NCI-H1436 (cell line): ENCODE measurements at places on chromosomes 3 and 15.

- DNase-seq: no peak
These were observed 115.8 kb downstream of the IQCH start for GRCh38 chr15:67370206-67370954.

DNA sequence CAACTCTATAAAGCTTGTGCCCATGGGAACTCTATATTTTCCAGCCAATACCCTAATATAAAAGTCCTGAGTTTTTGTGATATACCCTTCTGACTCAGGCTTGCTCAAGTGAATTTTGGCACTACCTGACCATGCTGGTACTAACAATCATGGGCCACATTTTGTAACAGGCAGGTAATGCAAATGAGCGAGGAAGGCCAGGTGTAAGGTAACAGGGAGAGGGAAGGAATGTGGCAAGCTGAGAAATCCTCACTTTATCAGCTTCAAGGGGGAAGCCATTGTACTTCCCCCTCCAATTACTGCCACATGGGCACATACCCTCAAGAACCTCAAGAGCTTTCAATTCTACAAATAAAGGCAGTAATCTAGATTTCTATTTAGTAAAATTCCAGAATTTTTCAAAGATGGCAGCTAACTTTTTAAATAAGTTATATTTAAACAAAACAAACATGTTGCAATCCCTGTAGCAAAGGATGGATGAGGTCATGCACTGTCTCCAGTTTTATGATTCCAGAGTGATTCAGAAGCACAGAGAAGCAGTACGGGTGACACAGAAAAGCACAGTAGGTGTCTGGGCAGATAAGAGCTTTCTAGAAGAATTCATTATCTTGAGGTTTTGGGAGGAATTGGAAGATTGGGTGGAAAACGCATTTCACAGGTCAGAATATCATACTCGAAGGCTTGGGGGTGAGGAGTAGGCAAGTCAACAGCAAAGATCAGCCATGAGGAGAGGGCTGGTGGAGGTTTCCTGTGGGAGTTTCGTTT lies 87.6 kb downstream of the FOXP1 start:
- no peak for DNase-seq

GRCh38 chr3:183300996-183301562 lies 48.0 kb downstream of the B3GNT5 start:
- no peak for DNase-seq

DNA sequence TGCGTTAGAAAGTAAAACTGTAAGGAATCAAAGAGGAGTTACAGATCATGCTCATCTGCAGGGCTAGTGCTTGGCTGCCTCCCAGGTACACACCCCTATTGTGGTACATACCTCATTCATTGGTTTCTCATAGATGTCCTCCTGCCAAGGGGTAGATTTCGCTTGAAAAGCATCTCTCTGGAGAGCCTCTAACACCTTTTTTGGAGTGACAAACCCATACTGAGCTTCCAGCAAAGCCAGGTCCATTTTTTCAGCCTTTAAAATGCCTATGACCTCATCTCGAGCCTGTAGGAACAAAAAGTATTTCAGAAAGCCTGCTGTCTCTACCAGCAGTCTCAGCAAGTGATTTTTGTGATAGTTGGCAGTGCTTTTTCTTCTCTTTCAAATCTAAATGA lies 112.1 kb downstream of the CMSS1 start:
- no peak for DNase-seq

DNA sequence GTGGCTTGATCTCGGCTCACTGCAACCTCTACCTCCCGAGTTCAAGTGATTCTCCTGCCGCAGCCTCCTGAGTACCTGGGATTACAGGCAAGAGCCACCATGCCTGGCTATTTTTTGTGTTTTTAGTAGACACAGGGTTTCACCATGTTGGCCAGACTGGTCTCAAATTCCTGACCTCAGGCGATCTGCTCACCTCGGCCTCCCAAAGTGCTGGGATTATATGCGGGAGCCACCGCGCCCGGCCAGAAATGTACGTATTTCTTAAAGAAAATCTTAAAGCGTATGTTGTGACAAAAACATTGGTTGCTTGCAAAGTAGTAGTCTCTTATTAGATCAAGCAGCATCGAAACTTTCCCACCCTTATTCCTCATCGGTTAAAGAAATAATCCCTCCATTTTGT lies 748.9 kb upstream of the NR2F2 start:
- DNase-seq: no peak

DNA sequence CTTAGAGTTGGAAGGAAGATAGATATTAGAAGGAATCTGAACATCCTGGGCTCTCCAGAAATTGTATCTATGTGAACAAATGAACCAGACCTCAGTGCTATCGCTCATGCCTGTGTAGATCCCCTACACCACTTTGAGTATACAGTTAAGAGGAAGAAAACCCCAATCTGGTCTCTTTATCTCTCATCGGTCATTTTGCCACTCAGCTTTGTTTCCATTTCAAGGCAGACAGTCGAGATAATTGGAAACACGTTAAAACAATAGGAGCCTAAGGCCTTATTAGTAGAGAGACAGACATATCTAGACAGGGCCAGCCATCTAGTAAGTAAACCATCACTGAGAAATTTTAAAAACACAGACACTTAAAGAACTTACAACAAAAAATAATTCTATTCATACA lies 101.6 kb downstream of the MYLK start:
- no peak for DNase-seq

GRCh38 chr3:62873451-62873760 lies 1.8 kb downstream of the CADPS start:
- no peak for DNase-seq

GRCh38 chr3:84547207-84547606 lies 411.6 kb upstream of the CADM2 start:
- no peak for DNase-seq

- DNase-seq: no peak
These were observed 272.6 kb downstream of the SUCLG2 start for GRCh38 chr3:67381667-67382272.

DNA sequence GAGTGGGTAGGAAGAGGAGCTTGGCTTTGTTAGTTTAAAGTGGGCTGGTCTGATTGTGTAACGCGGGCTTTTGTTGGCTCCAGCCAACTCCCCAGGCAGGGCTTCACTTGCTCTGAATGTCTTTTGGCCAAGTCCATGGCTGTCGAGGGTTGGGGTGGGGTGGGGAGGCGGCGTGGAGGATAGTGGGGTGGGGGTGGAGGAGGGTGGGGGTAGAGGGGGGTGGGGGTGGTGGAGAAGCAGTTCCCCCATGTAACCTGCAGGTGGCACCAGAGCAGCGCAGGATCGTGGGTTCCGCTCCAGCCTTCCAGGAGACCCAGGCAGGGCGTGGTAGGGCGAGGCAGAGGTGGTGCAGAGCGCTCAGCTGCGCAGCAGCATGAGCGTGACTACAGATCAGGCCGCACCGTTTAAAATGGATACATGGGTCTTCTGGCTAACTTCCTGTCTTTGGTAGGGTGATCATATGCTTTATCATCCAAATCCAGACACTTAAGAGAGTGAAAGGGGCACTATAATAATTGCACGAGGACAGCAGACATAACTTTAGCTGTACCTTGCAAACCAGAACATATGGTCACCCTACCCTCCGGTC lies 28.3 kb downstream of the GOLGA6A start:
- DNase-seq: peak; percentile 75

GRCh38 chr3:29511701-29512100 lies 230.8 kb downstream of the RBMS3 start:
- no peak for DNase-seq

DNA sequence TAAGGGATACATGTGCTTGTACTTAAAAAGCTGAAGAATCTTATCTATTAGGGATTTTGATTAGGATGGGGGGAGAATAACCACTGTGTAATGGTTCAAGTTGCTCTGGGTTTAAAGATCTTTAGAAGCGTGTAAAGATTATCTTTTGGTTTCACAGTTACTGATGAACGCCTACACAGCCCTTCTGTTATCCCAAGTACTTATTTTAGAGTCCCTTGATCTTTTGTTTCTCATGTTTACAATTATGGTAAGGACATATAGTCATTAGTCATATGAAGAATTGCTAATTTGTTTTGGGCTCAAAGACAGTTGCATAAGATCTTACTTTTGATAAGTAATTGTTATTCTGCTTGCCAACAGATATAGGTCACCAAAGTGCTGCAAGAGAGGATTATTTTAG lies 160.1 kb downstream of the PLCL2 start:
- no peak for DNase-seq

- DNase-seq: no peak
These were observed 73.7 kb downstream of the FOXB1 start for GRCh38 chr15:60077581-60078359.
